Fibroblast of pulmonary artery (primary cell): ENCODE measurements at places on chromosomes 2 and 18.

GRCh38 chr2:2704428-2705090 lies 373.5 kb upstream of the MYT1L start:
- no peak for DNase-seq

- peak; percentile 97 for DNase-seq
Observed at GRCh38 chr2:207330912-207331311, 165.2 kb upstream of the KLF7 start.

DNA sequence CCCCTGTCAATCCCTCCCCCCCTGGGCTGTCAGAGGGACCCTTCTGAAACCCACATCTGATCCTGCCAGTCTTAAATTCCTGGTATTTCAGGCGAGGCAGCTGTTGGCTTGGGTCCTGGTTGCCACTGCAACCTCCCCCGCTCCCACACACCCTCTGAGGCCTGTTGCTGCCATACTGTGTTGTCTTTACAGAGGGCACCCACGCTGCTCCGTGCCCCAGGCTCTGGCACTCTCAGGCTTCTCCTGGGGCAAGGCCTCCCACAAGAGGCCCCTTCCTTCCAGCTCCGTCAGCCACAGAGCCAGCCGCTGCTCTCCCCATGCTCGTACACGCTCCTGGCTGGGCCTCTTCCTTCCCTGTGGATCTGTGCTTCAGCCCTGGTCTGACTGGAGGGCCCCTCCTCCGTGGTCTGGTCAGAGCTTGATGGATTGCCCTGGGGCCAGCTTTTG lies 8.6 kb downstream of the CABLES1 start:
- DNase-seq = peak; percentile 35

DNA sequence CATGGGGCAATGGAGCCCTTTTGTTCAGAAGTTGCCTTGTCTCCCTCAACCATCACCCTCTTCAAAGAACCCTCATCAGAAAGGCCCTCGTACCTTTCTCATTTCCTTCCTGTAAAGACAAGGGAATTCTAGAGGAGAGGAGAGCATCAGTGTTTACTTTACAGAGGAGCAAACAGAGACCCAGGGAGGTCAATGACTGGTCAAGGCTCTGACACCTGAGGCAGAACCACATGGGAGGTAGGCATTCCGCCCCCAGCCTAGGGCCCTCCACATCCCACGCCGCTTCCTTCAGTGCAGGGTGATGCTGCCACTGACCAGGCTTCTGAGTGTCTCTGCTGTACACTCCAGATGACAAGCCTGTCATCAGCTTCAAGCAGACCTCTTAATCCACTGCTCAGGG lies 104.7 kb downstream of the NRP2 start:
- no peak for DNase-seq

GRCh38 chr2:54599914-54600313 lies 123.5 kb upstream of the EML6 start:
- no peak for DNase-seq

- DNase-seq = no peak
Observed at GRCh38 chr2:236236559-236237452, 27.4 kb downstream of the ASB18 start.

- peak; percentile 45 for DNase-seq
Observed at GRCh38 chr2:213806125-213806726, 522.0 kb downstream of the SPAG16 start.

DNA sequence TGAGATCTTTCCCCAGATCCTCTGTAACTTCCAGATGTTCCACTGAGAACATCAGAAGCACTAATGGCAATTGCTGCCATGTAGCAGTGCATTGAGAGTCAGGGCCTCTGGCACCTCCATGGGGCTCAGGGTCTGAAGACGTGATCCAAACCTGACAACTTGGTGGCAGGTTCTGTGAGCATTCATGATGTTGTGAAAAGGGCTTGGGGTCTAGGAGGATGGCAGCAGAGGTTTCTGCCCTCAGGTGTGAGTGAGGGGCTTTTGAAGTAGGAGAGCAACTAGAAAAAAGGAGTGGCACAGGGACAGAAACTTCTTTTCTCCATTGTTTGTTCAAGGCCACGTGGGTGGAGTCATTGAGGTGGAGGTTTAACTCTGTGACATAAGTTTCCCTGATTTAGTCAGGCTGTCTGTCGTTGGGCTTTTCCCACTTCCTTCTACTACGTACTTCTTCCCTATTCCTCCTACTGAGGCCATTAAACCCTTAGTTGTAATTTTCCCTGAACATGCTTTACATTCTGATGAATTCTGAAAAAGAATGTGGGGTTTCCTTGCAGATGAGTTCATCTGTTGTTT lies 13.1 kb downstream of the CFLAR start:
- DNase-seq = peak; percentile 86

GRCh38 chr2:176514805-176515500 lies 245.7 kb downstream of the MTX2 start:
- no peak for DNase-seq

- DNase-seq = no peak
Observed at GRCh38 chr2:7691961-7692656, 774.9 kb downstream of the RNF144A start.

- no peak for DNase-seq
Observed at GRCh38 chr2:176692533-176692932, 423.3 kb downstream of the MTX2 start.

DNA sequence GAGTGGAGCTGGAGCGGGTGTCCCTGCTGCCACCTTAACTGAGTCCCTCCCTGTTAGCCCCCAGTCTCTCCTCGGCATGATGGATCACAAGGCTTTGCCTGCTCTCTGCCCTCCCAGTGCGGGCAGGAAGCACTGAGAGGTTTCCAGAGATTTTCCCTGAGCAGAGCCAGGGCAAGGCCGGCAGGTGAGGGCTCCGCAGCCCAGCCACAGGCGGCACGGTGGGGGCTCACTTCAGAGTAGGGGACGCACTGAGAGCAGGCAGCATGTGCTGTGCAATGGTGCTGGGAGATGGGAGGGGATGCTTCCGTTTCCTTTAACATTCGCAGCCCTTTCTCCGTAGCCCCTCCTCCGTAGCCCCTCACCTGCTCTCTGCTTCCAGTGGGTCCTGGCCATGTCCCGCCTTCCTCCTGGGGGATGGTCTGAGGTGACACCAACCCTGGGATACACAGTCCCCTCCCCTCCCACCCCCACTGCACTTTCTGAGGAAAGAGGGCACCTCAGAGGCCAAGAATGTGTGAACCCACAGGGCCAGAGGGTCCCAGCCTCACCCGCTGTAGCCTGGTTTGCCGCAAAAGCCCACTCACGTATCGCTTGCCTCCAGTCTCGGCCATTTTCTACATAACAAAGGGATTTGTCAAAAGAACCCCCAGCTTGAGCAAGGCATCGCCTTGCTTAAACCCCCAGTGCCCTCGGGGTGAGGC lies 10.7 kb downstream of the KCNF1 start:
- DNase-seq = no peak

DNA sequence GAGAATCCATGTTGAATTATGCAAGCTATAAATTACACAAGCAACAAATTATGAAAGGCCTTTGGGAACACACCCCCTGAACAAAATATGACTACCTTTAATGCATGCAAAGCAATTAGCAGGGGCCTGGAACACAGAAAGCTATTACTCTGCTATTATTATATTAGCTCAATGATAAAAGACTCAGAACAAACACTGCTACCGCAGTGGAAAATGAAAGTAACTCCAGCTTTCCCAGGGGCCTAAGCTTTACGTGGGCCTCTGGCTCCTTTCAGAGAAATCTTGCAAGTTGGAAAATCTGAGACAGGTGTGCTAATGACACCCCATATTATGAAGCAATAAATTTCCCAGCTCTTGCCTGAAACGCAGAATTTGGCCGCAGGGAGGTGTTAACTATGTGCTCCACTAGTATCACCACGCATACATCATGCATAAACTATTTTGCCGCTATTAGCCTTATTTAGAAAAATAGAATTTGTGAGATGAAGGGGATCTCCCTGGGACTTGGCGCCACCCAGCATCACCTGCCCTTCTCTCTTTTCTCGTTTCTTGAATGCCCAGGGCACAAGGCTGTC lies 321.6 kb upstream of the LYPD1 start:
- DNase-seq = no peak

GRCh38 chr18:28176698-28176947 lies 307 bp downstream of the CDH2 start:
- DNase-seq = no peak

DNA sequence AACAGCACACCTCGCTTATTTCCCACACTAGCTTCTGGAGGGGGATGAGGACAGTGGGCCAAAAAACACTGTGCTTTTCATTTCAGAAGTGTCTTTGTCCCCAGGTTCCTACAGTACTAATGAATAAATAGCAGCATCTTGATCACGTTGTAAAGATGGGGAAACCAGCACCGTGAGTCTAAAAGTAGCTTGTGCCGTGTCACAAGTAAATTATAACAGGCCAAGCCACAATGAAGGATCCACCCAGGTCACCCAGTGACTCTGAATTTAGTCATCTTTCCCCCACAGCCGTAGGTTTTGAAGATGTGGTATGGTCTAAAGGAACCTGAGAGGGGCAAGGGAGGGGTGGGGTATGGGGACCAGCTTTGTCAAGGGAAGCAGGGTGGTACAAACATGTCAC lies 8.8 kb downstream of the FZD7 start:
- no peak for DNase-seq

DNA sequence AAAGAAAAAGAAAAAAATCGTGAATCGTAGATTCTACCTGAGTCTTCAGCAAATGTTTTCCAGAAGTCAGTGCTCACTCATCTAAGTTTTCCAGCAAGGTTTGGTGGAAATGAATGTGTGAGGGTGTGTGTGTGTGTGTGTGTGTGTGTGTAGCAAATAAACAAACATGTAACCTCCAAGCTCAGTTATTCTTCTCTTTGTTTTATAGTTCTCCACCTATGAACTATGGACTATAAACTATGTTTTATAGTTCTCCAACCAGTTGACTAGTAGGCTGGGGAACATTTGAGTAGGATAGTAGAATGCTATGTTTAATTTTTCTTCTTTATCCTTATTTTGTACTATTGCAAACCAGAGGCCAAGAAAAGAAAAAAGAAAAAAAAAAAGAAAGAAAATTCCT lies 44.6 kb upstream of the SERPINE2 start:
- no peak for DNase-seq

GRCh38 chr18:39913672-39914366 lies 2041.2 kb upstream of the PIK3C3 start:
- DNase-seq = no peak

GRCh38 chr2:28717339-28717758 lies 34.3 kb upstream of the PPP1CB start:
- DNase-seq = peak; percentile 97

DNA sequence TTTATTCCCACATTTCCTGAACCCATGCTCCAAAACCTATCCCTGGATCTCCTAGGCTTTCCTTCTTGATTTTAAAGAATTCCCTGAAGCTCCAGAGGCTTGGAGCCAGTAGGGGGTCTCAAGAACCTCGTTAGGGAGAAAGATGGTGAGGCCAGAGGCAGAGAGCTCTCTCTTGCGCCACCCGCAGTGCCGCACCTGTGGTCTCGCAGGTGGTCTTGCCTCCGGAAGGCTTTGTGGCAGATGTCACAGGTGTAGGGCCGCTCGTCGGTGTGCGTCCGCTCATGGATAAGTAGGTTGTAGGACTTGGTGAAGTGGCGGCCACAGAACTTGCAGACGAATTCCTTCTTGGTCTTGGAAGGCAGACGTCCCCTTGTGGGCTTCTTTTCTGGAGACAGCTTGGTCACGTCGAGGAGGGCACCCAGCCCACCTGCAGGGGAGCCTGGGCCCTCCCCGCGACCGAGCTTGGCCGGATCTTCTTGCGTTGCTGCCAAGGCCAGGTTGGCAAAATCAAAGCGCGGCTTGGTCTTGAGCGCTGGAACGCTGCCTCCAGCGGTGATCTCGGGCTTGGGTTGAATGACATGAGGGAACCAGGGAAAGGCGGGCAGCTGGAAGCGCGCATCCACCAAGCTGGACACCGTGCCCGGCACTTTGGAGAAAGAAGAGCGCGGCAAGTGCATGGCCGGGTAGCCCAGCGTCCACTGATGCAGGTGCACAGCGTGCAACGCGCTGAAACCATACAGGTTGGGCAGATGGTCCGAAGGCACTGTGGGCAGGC lies 5.3 kb downstream of the OSR1 start:
- DNase-seq = no peak

DNA sequence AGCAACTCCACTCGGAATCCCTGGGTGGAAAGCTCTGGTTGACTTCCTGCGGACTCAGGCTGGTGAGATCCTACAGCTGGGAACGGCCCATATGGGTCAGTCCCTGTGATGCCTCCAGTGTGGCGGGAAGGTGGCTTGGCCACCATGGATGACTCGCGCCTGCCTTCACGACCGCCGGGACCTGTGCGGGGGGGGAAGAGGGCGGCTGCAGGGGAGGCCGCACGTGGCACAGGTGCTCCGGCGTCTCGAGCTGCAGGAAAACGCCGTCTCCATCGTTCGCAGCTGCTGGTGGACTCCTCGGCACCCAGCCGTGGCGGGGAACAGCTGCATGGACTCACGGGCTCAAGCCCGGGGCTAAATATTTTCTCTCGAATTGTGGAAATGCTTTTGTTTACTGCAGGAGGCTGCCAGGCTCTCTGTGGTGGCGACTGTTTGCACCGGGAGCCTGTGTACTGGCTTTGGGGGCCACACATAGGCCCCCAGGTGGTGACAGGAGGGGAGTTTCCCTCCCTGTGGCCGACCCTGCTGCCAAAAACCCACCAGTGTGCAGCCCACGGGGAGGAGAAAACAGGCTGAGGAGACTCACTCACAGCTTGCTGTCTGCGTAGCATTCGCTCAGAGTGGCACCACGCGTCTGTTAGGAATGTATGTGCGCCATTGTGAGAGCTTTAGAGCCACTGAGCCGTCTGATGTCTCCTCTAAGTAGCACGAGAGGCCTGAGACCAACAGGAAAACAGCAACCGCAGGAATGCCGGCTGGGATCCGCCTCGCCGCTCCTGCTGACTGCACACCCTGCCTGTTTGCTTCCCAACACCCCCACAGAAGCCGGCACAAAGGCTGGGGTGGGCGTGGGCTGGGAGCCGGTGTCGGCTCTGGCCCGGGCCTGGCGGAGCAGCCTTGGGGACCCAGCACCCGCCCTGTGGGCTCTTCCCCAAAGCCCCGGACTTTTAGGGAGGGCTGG lies 89.2 kb downstream of the NFATC1 start:
- peak; percentile 98 for DNase-seq

GRCh38 chr18:30709595-30709994 lies 332.9 kb downstream of the DSC3 start:
- no peak for DNase-seq

GRCh38 chr18:45619062-45619825 lies 4.0 kb downstream of the SLC14A2 start:
- DNase-seq = no peak

GRCh38 chr2:9673914-9674481 lies 43.2 kb upstream of the YWHAQ start:
- no peak for DNase-seq

- DNase-seq = no peak
Observed at GRCh38 chr2:218529990-218530389, 38.2 kb downstream of the USP37 start.

GRCh38 chr2:49070716-49071115 lies 83.6 kb downstream of the FSHR start:
- DNase-seq = no peak
